Neural crest cell (in vitro differentiated cells): ENCODE measurements at places on chromosomes 4 and X.

DNA sequence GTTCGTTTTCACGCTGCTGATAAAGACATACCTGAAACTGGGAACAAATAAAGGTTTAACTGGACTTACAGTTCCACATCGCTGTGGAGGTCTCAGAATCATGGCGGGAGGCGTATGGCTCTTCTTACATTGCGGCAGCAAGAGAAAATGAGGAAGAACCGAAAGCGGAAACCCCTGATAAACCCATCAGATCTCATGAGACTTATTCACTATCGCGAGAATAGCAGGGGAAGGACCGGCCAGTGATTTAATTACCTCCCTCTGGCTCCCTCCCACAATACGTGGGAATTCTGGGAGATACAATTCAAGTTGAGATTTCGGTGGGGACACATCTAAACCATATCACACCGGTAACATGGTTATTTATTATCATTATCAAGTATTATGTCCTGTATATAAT is 2204.5 kb downstream of the ARAP2 start:
- no peak for DNase-seq

DNA sequence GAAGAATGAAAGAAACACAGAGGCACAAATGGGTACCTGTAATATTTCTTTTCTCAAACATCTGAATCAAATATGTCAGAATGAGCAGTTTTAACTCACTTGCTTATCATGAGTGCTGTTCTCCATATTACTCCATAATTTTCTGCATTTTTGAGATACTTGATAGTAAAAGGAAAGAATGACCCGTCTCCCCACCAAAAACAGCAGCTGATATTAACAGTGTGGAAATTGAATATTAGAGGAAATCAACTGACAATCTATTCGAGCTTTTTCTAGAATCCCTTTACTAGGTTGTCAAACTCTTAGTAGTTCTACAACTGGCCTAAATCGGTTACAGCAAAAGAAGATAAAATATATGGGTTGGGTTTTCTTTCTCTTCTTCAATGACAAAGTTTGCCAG is 49.9 kb upstream of the HELT start:
- DNase-seq: no peak

GRCh38 chr4:167031534-167032156 is 202.6 kb downstream of the SPOCK3 start:
- DNase-seq: no peak

DNA sequence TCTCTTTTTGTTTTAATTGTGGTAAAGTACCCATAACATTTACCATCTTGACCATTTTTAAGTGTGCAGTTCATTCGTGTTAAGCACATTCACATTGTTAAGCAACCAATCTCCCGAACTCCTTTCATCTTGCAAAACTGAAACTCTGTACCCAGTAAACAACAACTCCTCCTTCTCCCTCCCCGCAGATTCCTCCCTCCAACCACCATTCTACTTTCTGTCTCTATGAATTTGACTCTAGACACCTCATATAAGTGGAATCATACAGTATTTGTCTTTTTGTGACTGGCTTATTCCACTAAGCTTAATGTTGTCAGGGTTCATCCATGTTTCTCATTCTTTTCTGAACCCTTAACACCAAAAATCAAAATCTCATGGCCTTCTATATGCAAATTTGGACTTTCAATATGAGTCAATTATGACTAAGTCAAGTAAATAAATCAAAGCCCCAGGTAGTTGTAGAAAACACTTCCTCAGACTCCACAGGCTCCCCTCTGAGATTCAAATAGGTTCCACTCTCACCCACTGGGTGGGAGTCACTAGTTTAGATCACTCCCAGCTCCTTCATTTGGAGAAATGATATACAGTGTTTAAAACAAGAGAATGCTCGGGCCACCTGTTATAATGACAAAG is 9.8 kb upstream of the RTL5 start:
- no peak for DNase-seq

- DNase-seq: peak; percentile 75
Observed at GRCh38 chr4:127782025-127782274, 172 bp upstream of the HSPA4L start.

DNA sequence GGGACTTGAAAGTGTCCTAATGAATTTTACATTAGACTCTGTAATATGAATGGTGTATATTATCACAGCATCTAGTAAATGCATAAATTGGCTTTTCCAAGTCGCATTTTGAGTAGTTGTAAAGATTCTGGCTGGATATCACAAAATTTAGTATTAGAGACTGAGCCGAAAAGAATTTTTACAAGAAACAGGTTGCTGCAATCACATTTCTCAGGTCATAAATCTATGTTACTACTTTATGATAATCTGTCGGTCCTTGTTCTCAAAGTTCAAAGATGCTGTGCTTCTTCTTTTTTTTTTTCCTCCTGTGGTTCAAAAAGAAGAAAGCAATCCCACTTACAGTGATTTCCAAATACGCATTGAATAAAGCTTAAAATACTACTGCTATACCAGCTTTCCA is 253.4 kb downstream of the KCNIP4 start:
- DNase-seq: no peak

- no peak for DNase-seq
Observed at GRCh38 chr4:134243742-134244713, 42.4 kb upstream of the PABPC4L start.

DNA sequence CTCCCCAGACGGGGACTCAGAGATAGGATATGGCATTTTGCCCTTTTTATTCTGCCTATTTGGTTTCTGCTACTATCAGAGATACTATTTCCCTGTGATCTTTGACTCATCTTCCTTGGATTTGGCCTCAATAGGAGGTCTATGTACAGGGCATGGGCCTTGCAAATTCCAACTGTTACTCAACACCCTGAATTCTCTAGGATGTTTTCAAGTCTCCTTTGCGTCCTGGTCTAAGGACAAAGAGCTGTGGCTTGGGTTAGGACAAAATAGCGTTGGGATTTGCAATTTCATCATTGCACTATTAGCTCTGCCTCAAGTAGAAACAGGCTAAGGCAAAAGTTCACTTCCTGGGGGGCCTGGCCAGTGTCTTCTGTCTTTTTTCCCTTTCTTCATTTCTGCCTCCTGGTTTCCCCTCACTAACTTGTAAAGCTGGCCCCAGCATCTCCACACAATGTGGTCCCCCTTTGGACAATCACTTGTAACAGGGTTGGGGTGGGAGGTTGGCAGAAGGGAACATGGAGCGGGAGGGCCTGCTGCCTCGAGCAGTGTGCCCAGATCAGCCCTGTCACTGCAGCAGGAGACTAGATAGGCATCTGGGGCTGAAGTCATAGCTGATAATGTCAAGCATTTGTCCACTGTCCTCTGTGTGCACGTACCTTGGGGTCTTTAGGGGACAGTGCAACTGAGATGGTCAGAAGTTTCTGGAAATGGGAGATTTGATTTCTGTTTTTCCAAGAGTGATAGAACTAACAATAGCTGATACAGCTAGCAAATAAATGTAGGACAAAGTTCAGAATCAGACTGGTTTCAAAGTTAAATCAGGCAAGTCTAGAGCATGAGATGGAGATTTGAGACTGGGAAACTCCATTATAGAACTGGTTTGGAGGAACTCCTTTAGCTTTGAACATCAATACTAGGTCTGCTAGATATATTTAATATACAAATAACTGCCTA is 25.8 kb upstream of the STBD1 start:
- DNase-seq: no peak

GRCh38 chr4:8319731-8320385 is 50.3 kb downstream of the HTRA3 start:
- no peak for DNase-seq

- DNase-seq: no peak
Observed at GRCh38 chr4:8268901-8269534, 536 bp upstream of the HTRA3 start.

DNA sequence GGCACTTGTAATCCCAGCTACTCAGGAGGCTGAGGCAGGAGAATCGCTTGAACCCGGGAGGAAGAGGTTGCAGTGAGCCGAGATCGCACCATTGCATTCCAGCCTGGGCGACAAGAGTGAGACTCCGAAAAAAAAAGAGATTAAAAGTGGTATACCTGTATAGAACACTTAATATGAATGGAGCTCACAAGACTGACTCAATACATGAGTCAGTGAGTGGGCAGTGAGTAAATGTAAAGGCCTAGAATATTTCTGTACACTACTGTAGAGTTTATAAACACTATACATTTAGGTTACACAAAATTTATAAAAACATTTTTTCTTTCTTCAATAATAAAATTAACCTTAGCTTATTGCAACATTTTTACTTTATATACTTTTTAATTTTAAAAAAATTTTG is 93.8 kb downstream of the CENPC start:
- DNase-seq: no peak

DNA sequence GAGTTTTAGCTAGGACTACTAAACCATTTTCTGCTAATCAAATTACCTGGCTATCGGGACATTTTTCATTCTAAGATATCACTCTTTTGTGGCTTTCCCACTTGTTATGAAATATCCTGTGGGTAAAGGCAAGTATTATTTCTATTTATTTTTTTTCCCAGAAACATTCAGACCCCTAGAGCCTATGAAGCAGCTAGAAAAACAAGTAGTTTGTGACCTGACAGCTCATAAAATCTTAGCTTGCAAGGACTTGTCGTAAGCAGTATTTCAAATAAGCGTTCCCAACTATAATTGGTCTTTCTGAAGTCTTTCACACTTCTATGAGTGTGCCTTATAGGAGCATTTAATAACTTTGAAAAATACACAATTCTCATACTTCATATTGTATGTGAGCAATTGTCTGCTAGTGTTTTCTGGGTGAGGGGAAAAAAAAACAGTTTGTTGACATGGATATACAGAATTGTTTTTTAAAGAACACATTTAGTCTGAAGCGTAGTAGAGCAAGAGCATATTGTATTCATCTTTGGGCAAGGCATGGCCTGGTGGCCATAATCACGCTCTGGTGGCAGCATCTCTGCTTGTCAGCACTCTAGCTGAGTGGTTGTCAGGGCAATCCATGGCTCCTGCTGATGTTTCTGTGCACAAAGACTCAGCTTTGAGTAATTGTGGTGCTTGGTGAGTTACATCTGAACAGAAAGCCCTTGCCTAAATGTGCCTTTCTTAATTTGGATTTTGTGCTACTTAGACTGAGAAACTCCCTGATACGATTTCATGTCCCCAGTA is 2.6 kb downstream of the MCUB start:
- no peak for DNase-seq

GRCh38 chr4:5462254-5462835 is 246.0 kb downstream of the EVC2 start:
- no peak for DNase-seq

- DNase-seq: no peak
Observed at GRCh38 chr4:33031328-33031727, 2311.2 kb downstream of the PCDH7 start.

GRCh38 chrX:95893636-95894035 is 791.0 kb upstream of the DIAPH2 start:
- no peak for DNase-seq

GRCh38 chr4:113969709-113970334 is 9.6 kb downstream of the ARSJ start:
- DNase-seq: no peak

DNA sequence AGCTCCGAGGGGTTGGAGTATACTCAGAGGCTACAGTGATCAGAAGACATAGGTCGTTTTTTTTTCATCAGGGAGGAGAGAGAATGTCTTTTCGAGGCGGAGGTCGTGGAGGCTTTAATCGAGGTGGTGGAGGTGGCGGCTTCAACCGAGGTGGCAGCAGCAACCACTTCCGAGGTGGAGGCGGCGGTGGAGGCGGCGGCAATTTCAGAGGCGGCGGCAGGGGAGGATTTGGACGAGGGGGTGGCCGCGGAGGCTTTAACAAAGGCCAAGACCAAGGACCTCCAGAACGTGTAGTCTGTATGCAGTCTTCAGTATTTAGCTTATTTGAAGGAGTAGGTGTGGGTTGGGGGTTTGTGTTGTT is 500 bp downstream of the GAR1 start:
- no peak for DNase-seq

- no peak for DNase-seq
Observed at GRCh38 chrX:74784629-74785028, 140.6 kb downstream of the NEXMIF start.

GRCh38 chrX:41718481-41719235 is 5.3 kb upstream of the GPR82 start:
- no peak for DNase-seq

DNA sequence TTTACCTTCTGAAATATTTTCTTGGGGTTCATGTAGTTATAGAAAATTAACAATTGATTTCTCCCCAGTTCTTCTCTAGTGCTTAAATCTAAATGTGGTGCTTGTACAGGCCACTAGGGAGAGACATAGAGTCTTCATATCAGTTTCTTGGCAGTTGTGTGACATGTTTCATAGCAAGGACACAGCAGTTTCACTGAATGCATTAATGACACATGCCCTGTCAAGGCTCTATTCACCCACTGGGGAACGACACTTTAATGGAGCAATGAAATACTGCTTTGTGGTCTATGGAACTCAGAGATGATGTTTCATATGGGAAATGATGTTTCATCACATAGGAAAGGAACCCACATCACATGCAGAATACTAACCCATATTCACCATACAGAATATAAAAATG is 2.8 kb downstream of the VEGFC start:
- DNase-seq: no peak

GRCh38 chr4:117478702-117479101 is 393.3 kb upstream of the TRAM1L1 start:
- DNase-seq: no peak

- no peak for DNase-seq
Observed at GRCh38 chr4:48403358-48403757, 62.0 kb downstream of the SLAIN2 start.

DNA sequence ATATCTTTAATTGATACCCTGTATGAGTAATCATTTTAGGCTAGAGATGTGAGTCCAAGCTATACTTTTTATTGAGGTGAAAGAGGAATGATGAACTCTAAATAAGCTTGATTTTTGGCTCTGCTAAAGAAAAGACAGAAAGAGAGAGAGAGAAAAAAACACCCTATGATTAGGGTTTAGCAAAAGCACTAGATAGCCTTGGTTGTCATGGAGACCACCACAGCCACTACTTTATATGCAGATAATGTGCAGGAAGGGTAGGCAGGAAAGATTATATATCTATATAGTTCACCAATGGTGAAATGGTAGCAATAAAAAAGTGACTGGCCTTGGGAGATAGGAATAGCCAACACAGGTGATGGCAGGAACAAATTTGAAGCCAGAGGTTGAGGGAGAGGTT is 69.9 kb upstream of the CAMK2D start:
- no peak for DNase-seq

- DNase-seq: no peak
Observed at GRCh38 chrX:117641913-117642656, 474.5 kb downstream of the KLHL13 start.
